ENCODE measurements at places on chromosomes 4 and X. TPM values are rescaled to one million over a fixed set of nuclear protein-coding genes. Genes with fewer than 3 reads are reported as not detected.

DNA sequence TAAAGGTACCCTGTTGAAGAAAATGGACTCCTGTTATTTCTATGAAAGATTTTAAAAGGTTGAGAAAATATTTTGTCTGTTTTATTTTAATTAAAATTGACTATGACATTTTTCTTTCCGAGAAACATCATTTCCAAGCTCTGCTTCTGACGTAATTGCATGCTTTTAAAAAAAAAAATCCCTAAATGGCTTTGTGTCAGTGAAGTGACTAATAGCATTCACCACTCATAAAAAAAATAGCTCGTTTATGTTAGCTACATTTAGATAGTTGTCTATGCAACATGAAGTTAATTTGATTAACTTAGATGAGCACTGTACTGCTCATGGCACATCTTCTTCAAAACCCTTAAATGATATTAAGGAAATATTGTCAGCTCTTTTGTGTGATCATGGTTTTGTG, 105.1 kb upstream of the KLHL13 start:
- no peak for DNase-seq
- no peak overlapping the region for H3K4me3 ChIP-seq
- H3K36me3 ChIP-seq: no peaks in the 10 kb centered on the region
- no peak overlapping the region for H3K27ac ChIP-seq
- H3K4me1 ChIP-seq: no peaks in the 10 kb centered on the region

DNA sequence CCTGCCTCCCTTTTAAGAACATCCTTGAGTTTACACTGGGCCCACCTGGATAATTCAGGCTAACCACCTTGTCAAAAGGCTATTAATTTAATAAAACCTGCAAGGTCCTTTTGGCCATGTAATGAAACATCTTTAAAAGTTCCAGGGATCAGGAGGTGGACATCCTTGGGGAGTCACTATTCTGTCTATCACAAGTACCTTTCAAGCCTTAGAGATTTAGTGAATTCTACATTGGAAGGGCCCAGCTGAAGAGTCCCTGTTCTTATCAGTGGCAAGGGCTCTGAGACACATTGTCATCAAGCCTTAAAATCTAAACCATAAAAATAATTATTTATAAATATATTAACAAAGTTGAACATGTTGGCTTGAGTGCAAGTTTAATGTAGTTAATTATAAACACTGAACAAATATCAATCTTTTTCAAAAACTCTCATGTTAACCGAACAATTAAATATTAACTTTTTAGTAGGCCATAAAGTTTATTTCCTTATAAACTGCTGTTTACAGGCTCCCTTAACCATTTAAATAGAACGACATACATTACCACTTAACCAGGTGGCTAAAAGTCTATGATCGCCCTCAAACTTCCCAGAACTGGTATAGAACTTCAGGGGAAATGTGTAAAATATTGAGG, 104.4 kb upstream of the CBR4 start:
- peaks cover 39% of the 10 kb centered on the region for H3K36me3 ChIP-seq
- no peaks in the 10 kb centered on the region for H3K4me1 ChIP-seq
- no peaks in the 10 kb centered on the region for H3K27me3 ChIP-seq
- H3K4me3 ChIP-seq: no peak overlapping the region

DNA sequence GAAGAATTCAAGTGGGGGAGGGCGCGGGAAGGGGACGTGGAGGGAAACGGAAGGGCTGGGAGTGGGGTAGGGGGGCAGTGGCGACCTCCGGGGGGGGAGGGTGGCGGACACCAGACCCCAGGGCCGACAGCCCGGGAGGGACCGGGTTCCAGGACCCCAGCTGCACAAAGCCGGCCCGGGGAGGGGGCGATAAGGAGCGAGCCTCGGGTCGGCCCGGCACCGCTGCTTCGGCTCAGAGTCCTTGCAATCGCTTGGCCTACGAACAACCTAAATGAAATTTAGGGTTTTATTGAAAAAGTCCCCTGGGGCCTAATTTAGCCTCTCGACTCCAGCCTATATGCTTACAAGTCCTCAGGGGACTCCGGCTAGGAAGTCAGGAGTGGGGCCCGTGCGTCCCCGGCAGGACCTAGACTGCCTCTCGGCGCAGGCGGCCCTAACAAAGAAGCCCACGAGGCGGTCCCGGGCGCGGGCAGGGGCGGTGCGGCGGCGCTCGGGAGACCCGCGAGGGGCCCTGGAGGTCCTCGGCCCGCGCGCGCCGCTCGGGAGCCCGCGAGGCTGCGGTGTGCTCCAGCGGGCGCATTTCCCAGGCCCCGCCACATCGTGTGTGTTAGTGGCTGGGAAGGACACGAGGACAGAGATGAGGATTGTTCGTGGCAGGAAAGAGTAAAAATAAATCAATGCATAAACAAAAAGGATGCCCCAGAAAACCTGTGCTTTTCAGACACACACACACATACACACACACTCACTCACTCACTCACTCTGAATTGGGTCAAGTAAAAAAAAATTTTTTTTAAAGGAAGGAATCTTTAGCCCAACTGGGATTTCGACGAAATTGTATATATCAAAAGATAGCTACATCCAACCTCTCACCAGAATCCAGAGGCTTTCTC, 70.0 kb downstream of the MGST2 start:
- H3K4me1 ChIP-seq: peaks cover 49% of the 10 kb centered on the region
- no peaks in the 10 kb centered on the region for H3K36me3 ChIP-seq
- peak overlapping the region; percentile 87 for H3K27ac ChIP-seq
- DNase-seq: peak; percentile 57
- H3K27me3 ChIP-seq: no peaks in the 10 kb centered on the region

DNA sequence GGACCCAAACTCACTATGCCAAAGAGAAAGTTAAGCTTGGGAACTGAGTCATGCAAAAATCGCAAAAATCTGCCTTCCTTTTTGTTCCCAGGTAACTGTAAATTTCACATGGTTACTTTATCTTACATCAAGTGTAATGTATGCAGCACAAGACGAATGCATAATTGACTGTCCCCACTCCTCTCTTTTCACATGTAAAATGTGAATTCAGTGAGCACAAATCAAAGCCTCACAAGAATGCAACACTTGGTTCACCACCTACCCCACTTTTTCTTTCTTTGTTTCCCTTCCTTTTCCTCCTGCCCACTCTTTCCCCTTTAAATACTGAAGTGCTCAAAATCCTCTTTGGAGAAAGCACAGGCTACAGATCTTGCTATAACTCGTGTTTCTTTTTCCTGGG, 53.2 kb downstream of the MAGED4B start:
- no peaks in the 10 kb centered on the region for H3K4me1 ChIP-seq
- H3K36me3 ChIP-seq: no peaks in the 10 kb centered on the region
- H3K27me3 ChIP-seq: no peaks in the 10 kb centered on the region
- no peak for DNase-seq
- no peak overlapping the region for H3K27ac ChIP-seq
- no peak overlapping the region for H3K4me3 ChIP-seq

DNA sequence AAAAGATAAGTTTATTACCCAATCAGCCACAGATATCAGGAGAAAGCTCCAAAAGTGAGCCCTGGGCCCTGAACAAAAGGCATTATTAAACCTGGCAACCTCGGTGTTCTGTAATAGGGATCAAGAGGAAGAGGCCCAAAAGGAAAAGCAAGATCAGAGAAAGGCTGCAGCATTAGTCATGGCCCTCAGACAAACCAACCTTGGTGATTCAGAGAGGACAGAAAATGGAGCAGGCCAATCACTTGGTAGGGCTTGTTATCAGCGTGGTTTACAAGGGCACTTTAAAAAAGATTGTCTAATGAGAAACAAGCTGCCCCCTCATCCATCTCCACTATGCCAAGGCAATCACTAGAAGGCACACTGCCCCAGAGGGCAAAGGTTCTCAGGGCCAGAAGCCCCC, 75.7 kb downstream of the AGTR2 start:
- no peaks in the 10 kb centered on the region for H3K27me3 ChIP-seq
- no peaks in the 10 kb centered on the region for H3K4me1 ChIP-seq
- no peak for DNase-seq
- H3K36me3 ChIP-seq: no peaks in the 10 kb centered on the region

DNA sequence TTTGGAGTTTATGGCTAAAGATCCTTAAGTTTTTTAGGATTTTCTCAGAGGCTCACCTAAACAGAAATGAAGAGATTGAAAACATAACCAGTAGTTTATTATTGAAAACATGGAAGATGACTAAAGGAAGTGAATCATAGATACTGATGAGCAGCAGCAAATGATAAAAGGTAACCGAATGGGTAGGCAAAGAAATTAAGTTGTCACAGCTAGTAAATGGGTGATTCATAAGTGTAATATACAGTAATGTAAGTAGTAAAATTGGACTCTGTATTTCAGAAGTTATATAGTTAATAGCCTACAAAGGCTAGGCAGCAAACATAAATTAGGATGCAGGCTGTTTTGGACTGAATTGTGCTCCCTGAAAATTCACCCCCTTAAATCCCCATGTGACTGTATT, 59.0 kb upstream of the ADGRA3 start:
- H3K4me3 ChIP-seq: no peak overlapping the region
- no peaks in the 10 kb centered on the region for H3K27me3 ChIP-seq
- no peak overlapping the region for H3K27ac ChIP-seq
- no peak for DNase-seq

GRCh38 chr4:98746936-98747335, 88.5 kb upstream of the TSPAN5 start:
- H3K27me3 ChIP-seq: no peaks in the 10 kb centered on the region
- H3K36me3 ChIP-seq: no peaks in the 10 kb centered on the region
- DNase-seq: no peak

DNA sequence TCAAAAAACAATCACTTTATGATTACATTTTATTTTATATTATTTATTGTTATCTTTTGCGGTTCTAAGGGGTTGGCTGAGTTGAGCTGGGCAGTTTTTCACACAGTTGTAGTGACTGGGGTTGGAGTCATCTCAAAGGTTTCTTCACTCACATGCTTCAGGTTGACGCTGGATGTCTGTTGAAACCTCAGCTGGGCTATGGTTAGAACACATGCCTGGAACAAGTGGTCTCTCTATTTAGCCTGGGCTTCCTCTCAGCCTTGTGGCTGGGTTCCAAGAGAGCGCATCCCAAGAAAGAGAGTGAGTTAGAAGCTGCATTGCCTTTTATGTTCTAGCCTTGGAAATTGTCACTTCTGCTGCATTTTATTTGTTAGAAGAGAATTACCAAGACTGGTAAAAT, 87.4 kb downstream of the CBLL2 start:
- no peak overlapping the region for H3K27ac ChIP-seq
- H3K4me3 ChIP-seq: no peak overlapping the region
- no peak for DNase-seq
- no peaks in the 10 kb centered on the region for H3K4me1 ChIP-seq
- H3K27me3 ChIP-seq: no peaks in the 10 kb centered on the region

DNA sequence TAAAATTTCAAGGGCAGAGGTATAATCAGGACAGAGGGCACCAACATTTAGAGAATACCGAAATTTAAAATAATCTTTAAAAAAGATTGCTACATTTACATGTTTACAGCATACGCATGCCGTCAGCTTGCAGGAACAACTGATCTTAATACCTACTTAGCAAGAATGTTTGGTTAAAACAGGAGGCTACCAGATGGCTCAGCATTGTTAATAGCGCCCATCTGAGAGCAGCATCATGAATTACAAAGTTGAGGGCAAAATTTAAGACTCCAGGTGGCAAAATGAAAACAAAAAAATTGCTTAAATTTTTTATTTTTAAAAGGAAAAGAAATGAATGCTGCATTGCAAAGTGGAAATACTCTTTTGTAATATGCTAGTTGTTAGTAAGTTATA, 241.3 kb downstream of the C4orf33 start:
- H3K27me3 ChIP-seq: no peaks in the 10 kb centered on the region
- no peaks in the 10 kb centered on the region for H3K4me1 ChIP-seq
- DNase-seq: no peak
- H3K36me3 ChIP-seq: no peaks in the 10 kb centered on the region
- no peak overlapping the region for H3K4me3 ChIP-seq

DNA sequence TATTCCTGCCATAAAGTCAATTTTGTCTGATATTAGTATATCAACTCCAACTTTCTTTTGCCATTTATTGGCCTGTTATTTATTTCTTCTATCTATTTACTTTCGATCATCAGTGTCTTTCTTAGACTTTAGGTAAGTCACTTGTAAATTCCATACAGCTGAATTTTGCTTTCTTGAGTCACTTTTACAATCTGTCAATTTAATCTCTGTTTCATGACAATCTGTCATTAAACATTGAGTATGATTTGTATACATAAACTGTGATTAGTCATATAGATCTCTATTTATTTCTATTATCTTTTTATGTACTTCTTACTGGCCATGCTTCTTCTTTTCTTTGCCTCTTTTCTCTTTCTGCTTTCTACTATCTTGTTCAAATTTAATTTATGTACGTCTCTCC, 160.1 kb downstream of the TMA16 start:
- DNase-seq: no peak
- no peaks in the 10 kb centered on the region for H3K4me1 ChIP-seq
- no peaks in the 10 kb centered on the region for H3K27me3 ChIP-seq
- H3K36me3 ChIP-seq: no peaks in the 10 kb centered on the region
- H3K4me3 ChIP-seq: no peak overlapping the region

DNA sequence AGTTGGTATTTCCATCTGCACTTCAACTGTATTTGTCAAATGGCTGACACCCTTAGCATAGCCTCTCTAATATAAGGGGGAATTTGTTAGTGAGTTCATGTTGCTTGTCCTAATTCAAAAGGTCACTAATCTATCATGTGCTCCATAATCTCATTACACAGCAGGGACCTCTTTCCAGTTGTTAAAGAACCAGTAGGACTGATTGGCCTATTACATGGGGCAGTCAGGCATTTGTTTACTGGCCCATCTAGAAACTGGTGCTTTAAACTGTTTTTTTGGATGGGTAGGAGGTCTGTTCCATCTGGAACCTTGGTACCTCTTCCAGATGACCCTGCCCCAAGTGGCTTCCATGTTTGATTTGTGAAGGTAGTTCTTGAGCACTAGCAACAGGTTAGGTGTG, 11.4 kb downstream of the ANK2 start:
- H3K27me3 ChIP-seq: no peaks in the 10 kb centered on the region
- H3K27ac ChIP-seq: peak overlapping the region; percentile 5
- H3K4me1 ChIP-seq: peaks cover 6% of the 10 kb centered on the region
- H3K36me3 ChIP-seq: no peaks in the 10 kb centered on the region

DNA sequence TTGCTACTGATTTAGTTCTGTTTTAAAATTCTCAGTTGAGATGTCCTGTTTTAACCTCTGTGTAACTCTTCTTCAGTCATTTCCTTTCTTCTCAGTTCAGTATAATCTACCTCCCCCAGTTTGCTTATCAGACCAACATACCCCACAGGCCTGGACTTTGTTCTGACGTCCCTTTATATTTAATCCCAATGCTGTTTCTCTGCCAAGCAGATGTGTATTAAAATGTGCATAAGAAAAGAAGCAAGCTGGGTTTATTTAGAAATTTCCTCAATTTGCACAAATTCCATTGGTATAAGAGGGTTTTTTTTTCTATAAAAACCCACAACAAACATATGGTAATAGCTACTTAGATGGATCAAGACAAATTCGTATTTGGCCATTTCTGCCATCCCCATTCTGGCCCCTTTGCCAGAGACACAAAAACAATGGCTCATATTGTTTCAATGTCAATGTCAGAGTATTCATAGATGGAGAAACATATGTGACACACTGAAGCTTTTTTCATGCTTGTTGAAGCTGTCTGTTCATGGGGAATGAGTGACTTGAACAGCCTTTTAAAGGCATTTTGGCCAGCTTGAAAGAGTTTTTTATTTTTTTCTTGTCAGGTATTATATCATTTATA, 24.5 kb downstream of the HCCS start:
- H3K4me1 ChIP-seq: no peaks in the 10 kb centered on the region
- H3K4me3 ChIP-seq: no peak overlapping the region
- H3K27ac ChIP-seq: no peak overlapping the region
- DNase-seq: no peak

GRCh38 chr4:153748378-153748777, 11.4 kb downstream of the RNF175 start:
- H3K27me3 ChIP-seq: no peaks in the 10 kb centered on the region
- H3K4me3 ChIP-seq: no peak overlapping the region
- H3K27ac ChIP-seq: no peak overlapping the region
- peak; percentile 68 for DNase-seq
- no peaks in the 10 kb centered on the region for H3K36me3 ChIP-seq

ARR3 gene
- not detected for total RNA-seq

FAM47A gene
- total RNA-seq: not detected

DUSP9 gene
- total RNA-seq: not detected

Data from right atrium auricular region (tissue), 2 donors.